ENCODE measurements at places on chromosomes 11 and 22.

- no peak for DNase-seq
These were observed 9.7 kb upstream of the GCAT start for GRCh38 chr22:37797874-37798500.

- no peak for DNase-seq
These were observed 2.7 kb downstream of the OR51T1 start for GRCh38 chr11:4884361-4884760.

GRCh38 chr11:83299681-83300080 is 13.5 kb upstream of the CCDC90B start:
- no peak for DNase-seq

DNA sequence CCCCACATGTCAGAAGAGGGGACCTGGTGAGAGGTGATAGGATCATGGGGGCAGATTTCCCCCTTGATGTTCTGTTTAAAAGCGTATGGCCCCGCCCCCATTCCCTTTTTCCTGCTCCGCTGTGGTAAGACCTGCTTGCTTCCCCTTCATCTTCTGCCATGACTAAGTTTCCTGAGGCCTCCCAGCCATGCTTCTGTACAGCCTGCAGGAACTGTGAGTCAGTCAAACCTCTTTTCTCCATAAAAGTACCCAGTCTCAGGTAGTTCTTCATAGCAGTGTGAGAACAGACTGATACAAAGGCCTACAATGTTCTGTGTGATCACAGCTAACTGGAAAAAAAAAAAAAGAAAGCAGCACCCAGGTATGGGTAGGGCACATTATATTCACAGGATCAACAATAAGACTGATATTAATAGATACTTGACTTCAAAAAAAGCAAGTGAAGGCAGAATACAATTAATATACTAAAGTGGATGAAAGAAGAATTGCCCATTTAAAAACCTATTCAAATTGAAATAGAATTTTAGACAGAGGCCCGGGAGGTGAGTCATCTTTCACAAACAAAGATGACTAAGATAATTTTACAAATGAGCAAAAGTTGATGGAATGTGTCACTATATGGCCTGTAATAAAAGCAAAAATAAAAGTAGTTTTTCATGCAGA is 1.7 kb upstream of the OR52K1 start:
- DNase-seq: no peak

DNA sequence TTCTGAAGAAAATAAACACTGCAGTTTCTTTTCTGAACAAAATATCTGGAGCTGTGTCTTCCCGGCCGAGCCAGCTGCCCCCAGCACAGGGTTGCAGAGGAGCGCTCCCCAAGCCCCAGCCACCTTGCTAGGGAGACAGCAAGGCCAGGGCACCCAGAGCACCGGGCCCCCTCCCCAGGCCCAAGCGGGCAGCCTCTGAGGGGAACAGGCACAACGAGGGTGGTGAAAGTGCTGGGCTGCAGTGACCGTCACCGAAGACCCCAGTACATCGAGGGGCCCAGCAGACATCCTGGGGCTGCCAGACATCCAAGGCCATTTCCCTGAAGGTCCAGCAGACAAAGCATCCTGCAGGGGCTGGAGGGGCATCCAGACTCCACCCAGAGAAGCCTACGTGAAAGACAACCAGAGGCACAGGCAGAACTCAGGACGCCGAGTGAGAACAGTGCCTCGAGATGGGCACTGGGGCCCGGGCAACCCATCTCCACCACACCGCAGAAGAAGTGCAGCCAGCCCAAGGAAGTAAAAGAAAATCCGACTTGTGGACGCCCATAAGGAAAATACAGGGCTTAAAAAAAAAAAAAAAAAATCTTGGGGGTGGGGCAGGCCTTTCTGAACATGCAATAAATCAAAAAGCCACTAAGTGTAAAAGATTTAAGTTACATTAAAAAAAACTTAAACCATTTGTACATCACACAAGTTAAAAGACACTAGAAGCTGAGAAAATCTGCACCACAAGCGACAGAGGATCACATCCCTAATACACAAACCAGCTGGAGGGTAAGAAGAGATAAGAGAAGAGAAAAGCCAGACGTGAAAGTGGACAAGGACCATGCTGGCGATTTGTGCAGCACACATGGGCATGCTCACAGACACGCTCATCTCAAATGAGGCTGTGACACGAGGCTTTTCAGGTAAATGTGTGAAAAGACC is 36.0 kb upstream of the COMT start:
- no peak for DNase-seq

- no peak for DNase-seq
These were observed 10.9 kb downstream of the TCIRG1 start for GRCh38 chr11:68049509-68050370.

GRCh38 chr11:33772300-33772699 is 2.0 kb downstream of the FBXO3 start:
- no peak for DNase-seq

GRCh38 chr22:21587803-21588611 is 20.5 kb downstream of the UBE2L3 start:
- no peak for DNase-seq

GRCh38 chr11:124800226-124800929 is at the start of gene MSANTD2:
TSS of gene MSANTD2 (minus strand) at chr11:124800406. CDS start at chr11:124800380, 26 bp downstream.
- DNase-seq: peak; percentile 73

GRCh38 chr11:123231256-123231655 is 36.2 kb upstream of the CLMP start:
- DNase-seq: peak; percentile 67

DNA sequence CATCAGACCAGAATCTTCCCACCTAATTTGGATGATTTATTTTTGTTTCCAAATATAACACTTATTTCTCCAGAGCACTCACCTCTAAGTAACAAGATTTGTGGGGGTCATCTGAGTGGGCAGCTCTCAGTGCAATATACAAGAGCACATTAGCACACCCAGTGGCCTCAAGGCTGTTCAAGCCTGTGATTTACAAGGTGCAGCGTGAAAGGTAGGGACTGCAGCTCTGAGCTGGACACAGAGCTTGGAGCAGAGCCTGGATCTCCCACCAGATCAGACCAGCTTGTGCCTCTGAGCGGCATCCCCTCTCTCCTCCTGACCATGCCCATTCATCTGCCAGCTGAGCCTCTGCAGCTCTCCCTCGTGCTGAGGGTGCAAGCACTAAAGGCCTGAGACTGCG is 323.3 kb upstream of the ZC3H12C start:
- no peak for DNase-seq

GRCh38 chr11:76745561-76746207 is 37.5 kb upstream of the TSKU start:
- peak; percentile 96 for DNase-seq

DNA sequence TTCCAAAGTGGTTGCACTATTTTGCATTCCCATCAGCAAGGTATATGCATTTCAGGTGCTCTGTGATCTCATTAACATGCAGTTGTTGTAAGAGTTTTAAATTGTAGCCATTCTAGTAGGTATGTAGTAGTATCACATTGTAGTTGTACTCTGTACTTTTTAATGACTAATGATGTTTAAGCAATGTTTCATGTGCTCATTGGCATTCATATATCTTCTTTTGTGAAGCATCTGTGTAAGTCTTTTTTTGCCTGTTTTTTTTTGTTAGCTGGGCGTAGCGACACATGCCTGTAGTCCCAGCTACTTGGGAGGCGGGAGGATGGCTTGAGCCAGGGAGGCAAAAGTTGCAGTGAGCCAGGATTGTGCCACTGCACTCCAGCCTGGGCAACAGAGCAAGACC is 11.3 kb upstream of the TRIM29 start:
- no peak for DNase-seq

- no peak for DNase-seq
These were observed 13.7 kb downstream of the ZBTB44 start for GRCh38 chr11:130301002-130301401.

- peak; percentile 25 for DNase-seq
These were observed 21.3 kb downstream of the MORC2 start for GRCh38 chr22:30947173-30947815.

DNA sequence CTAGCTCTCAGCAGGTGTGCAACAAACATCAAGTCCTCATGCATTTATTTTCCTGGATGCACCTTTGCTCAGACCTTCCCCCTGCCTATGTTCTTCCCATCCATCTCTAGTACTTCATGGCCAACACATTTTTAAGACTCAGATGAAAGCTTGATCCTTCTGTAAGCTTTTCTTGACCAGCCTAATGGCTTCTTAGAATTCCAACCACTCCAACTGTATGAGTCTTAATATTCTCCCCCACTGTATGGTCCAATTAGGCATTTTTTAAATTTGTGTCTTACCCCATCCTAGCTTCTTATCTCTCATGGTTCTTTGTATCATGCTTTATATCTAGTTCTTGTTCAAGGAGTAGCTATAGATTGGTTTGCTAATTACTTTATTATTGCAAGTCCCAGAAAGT is 44.8 kb downstream of the TENM4 start:
- no peak for DNase-seq

DNA sequence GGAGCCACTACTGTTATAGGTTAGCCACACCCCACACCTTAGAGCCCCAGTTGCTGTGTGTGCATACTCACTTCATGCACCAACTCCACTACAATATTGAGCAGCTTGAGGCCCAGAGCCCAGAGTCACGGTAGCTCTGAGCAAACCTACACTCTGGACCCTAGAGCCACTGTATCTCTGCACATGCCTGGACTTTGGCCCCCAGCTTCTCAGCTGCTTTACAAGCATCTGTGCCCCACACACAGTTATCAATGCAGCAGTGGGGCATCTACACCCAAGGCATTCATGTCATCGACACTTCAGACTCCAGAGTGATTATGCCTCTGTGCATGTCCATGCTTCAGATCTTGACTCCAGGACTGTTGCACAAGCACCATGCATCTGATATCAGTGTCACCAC is 2.3 kb upstream of the OR5B12 start:
- peak; percentile 56 for DNase-seq

DNA sequence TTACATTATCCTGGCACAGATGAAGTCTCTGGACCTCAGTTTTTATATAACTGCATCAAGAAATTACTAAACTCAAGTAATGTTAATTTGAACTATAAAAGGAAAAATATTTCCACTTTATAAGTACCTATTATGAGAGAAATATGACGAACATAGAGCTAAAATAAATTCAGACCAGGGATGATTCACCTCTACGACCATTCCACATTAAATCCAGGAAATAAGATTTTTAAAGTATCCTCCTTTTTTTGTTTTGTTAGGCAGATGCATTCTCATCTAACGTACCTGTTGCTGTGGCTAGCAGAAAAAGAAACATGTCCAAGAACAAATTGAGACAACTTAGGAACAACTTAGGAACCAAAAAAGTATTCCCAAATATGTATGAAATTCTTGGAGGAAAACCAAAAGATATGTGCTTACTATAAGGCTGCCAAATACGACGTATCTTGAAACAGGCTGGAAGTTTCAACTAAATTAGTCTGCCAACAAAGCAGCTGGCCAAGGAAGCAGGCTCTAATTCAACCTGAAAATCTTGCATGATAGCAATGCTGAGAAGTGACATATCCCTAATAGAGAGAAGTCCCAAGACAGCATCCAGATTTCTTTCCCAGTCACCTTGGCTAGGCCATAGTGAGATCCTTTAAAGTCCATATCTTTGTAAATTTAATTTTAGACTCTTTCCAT is 15.7 kb downstream of the SPTY2D1 start:
- no peak for DNase-seq

GRCh38 chr22:36741204-36741793 is 34.6 kb downstream of the IFT27 start:
- no peak for DNase-seq

- DNase-seq: peak; percentile 57
These were observed 187.7 kb upstream of the E2F8 start for GRCh38 chr11:19428206-19429002.

GRCh38 chr11:34104680-34105078 is 750 bp upstream of the NAT10 start:
- no peak for DNase-seq

DNA sequence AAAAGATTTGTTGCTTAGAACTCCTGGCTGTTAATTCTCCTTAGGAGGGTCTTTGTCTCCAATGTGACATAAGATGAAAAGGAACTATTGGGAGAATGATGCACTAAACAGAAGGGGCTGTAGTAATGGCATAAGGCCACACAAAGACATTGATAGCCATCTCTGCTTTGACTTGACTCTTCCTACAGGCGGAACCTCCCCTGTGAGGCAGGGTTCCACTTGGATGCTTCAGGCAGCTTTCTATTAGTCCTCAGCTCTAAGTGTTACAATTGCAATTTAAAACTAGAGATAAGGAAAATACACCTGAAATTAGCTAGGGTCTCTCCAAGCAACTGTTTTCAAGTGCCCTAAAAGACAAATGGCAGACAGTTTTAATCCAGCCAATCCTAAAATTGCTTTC is 391.6 kb upstream of the CCDC90B start:
- no peak for DNase-seq

- DNase-seq: no peak
These were observed 40.2 kb upstream of the MTNR1B start for GRCh38 chr11:92929246-92929645.

GRCh38 chr11:85903406-85903805 is 48.2 kb downstream of the CCDC83 start:
- DNase-seq: no peak

- DNase-seq: peak; percentile 15
These were observed 203.5 kb upstream of the MTNR1B start for GRCh38 chr11:92765965-92766371.

- DNase-seq: no peak
These were observed 220.0 kb downstream of the TRPC6 start for GRCh38 chr11:101363706-101364275.

DNA sequence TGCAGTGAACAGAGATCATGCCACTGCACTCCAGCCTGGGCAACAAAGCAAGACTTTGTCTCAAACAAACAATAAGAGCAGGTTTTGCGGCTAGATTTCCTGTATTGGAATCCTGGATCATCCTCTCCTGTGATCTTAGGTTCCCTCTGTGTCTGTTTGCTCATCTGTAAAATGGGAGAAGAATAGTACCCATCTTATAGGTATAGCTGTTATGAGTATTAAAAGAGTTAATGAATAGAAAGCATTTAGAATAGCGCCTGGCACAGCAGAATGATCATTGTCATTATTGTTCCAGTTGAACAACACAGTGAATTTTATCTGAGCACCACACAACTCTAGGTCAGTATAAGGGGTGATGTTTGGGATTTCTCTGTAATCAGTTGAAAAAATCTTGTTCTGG is 10.8 kb downstream of the MARK2 start:
- no peak for DNase-seq

- peak; percentile 29 for DNase-seq
These were observed 7.8 kb downstream of the ELFN2 start for GRCh38 chr22:37419370-37419968.

DNA sequence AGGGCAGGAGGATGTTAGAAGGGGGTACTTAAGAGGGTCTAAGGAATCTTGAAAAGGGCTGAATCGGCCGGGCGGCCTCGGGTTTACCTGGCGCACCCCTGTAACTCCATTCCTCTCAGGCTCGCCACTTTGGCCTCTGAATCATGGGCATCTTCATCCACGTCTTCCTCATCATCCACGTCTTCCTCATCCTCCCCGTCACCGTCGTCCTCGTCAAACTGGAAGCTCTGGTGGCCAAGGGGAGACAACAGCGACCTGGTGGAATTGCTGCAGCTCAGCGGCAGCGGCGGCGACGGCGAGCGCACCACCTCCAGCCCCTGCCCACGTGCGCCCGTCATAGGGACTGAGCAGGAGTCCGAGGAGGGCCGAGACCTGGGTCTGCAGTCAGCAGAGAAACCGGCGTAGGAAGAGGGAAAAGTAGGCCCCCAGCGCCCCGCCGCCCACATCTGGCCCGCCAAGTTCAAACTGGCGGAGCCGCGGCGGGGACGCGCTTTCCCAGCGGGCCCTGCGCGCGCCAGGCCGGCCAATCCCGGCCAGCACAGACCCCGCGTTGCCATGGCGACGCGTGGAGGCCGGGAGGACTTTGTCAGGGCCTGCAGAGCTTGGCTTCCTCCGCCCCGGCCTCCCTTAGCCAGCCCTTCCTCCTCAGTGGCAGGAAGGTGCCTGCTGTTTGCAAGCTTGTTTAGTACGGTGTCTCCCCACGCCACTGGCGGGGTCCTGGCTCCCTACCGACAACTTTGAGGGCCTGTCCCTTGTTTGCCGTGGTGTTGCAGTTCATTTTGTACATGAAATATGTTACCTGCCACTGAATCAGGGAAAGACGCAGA is at the start of gene CCDC34:
CCDC34 (minus strand) TSS at position 467 of the 827 bp plus-strand sequence; CDS start at position 446, 21 bp downstream.
- DNase-seq: peak; percentile 98
